ENCODE measurements at places on chromosomes 11 and 22. TPM values are rescaled to one million over a fixed set of nuclear protein-coding genes. Genes with fewer than 3 reads are reported as not detected.
A peak's percentile ranks its signal among the peaks of the same experiment; 100 is the strongest.

- H3K27me3 ChIP-seq: no peaks in the 10 kb centered on the region
- no peak overlapping the region for H3K27ac ChIP-seq
- no peaks in the 10 kb centered on the region for H3K4me1 ChIP-seq
Observed at GRCh38 chr11:130131961-130132850, 27.4 kb upstream of the ST14 start.

GRCh38 chr11:64007629-64008282 lies 21.5 kb downstream of the OTUB1 start:
- peak overlapping the region; percentile 48 for H3K27ac ChIP-seq
- no peaks in the 10 kb centered on the region for H3K27me3 ChIP-seq
- DNase-seq: peak; percentile 87
- H3K4me1 ChIP-seq: no peaks in the 10 kb centered on the region

The LINC01488 gene
- 0.36 TPM for total RNA-seq

- no peaks in the 10 kb centered on the region for H3K27me3 ChIP-seq
- no peaks in the 10 kb centered on the region for H3K4me1 ChIP-seq
- DNase-seq: no peak
- H3K27ac ChIP-seq: peak overlapping the region; percentile 67
Observed at GRCh38 chr11:9700105-9700801, 36.4 kb downstream of the SWAP70 start.

DNA sequence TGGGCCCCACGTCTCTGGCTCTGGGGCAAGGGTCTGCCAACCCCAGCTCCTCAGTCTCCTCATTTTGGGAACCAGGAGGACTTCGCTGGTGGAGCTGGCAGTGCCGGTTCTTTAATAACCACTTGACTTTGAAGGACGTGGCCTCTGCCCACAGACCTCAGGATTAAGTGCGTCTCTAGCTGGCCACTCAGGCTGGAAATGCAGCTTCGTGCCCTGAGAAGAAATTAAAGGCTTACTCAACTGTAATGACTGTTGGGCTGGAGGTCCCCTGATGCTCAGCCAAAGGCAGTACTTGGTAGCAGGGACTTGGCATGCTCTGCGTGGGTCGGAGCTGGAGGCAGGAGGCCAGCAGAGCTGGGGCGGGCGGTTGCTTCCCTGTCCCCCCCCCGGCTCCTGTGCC lies 16.7 kb upstream of the PARVG start:
- no peak for DNase-seq
- no peaks in the 10 kb centered on the region for H3K36me3 ChIP-seq
- peaks cover 23% of the 10 kb centered on the region for H3K4me1 ChIP-seq
- no peak overlapping the region for H3K27ac ChIP-seq
- no peak overlapping the region for H3K4me3 ChIP-seq
- H3K27me3 ChIP-seq: no peaks in the 10 kb centered on the region

GRCh38 chr11:96033599-96033998 lies 109.7 kb upstream of the MTMR2 start:
- peaks cover 22% of the 10 kb centered on the region for H3K4me1 ChIP-seq
- H3K36me3 ChIP-seq: no peaks in the 10 kb centered on the region
- no peak overlapping the region for H3K27ac ChIP-seq
- H3K4me3 ChIP-seq: no peak overlapping the region
- DNase-seq: no peak

GRCh38 chr11:66689661-66690590 lies 12.2 kb upstream of the RBM4B start:
- H3K36me3 ChIP-seq: no peaks in the 10 kb centered on the region
- peak; percentile 57 for DNase-seq
- no peak overlapping the region for H3K4me3 ChIP-seq

DNA sequence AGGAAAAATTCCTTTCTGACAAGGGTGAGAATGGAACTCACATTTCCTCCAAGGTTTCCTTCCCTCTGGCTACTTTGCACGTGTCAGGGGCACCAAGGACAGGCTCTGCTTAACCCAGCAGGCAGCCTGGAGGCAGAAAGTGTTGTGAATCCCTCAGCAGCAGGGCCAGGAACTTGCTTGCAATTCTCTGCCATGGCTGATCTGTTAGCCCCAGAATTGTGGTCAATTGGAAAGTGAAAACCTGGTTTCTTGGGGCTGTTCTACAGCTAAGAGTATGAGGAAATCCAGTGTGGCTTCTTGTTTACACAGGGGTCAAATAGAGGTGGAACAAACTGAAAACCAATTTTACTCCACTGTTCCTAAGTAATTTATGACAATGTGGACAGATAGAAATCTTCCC lies 38.3 kb upstream of the CEP295 start:
- no peaks in the 10 kb centered on the region for H3K4me1 ChIP-seq
- no peaks in the 10 kb centered on the region for H3K36me3 ChIP-seq
- H3K27ac ChIP-seq: no peak overlapping the region
- H3K27me3 ChIP-seq: no peaks in the 10 kb centered on the region
- H3K4me3 ChIP-seq: no peak overlapping the region

DNA sequence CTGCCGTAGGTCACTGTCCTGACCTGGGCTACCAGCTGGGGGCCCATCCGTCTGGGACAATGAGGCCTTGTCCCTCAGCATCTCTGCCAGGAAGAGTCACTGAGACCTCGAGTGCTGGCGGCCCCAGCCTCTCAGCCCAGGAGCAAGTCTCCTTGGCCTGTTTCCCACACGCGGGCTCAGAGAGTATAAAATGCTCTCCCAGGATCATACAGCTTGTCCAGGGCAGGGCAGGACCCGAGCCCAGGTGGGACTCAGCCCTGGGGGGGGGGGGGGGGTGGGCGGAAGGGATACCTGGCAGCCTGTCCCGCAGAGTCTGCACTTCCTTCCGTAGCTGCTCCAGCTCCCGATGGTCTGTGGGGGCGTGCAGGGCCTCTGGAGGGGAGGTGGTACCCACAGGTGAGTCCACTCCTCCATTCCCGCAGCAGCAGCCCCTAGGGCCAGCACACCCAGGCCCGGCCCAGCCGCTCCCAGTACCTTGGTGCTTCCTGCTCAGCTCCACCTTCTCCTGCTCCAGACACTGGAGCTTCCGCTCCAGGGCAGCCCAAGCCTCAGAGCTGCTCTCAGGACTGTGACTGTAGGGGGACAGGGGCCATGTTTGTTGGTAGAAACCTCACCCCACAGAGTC lies 7.9 kb downstream of the CDC42BPG start:
- H3K36me3 ChIP-seq: no peaks in the 10 kb centered on the region
- H3K27me3 ChIP-seq: no peaks in the 10 kb centered on the region
- H3K4me1 ChIP-seq: no peaks in the 10 kb centered on the region
- no peak overlapping the region for H3K27ac ChIP-seq
- H3K4me3 ChIP-seq: no peak overlapping the region

The MYOD1 gene
- total RNA-seq: not detected
